ENCODE measurements at places on chromosomes 7 and 10.

DNA sequence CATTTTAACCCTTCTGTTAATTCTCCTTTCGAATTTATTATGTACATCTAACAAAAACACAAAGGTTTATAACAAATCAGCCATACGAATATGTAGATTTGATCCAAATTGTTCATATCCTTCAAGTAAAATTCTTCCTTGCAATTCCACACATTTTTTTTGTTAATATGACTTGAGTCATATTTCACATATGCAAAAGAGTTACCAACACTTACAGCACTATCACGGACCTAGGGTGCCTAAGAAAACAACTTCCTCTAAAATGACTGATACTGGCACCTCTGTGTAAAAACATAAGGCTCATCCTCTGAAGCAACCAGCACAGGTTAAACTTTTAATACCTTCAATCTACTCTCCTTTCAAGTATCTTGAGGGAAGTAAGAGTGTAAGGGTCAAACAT is 451.8 kb downstream of the SEMA3D start:
- DNase-seq: no peak

- no peak for DNase-seq
Measured at GRCh38 chr7:42164881-42165428, 72.1 kb downstream of the GLI3 start.

GRCh38 chr10:4515721-4516120 is 310.3 kb upstream of the AKR1E2 start:
- no peak for DNase-seq

DNA sequence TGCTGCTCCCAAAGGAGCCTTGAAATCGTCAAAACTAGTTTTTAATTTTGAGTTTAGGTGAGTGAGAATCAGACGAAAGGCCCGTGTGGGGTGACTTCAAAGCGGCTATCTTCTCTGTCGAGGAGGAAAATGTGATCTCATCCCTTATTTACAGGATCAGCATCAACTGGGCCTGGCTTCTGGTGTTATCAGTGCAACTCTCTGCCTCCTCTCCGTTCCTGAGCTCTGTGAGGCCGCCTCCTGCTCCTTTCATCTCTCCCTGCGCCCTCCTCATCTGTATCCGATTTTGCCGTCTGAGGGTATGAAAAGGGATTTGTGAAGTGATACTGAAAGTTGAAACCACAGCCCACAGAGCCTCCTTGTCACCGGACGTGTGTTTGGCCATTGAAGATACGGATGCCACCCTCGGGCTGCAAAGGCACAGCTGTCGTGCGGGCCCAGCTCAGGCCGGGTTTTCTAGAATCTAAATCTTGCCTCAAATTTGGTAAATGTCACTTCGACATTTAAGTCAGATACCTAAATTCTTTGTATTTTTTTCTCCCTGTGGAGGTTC is 408.7 kb upstream of the ADARB2 start:
- peak; percentile 33 for DNase-seq

- DNase-seq: no peak
Measured at GRCh38 chr10:85459906-85460305, 906.7 kb downstream of the GRID1 start.

DNA sequence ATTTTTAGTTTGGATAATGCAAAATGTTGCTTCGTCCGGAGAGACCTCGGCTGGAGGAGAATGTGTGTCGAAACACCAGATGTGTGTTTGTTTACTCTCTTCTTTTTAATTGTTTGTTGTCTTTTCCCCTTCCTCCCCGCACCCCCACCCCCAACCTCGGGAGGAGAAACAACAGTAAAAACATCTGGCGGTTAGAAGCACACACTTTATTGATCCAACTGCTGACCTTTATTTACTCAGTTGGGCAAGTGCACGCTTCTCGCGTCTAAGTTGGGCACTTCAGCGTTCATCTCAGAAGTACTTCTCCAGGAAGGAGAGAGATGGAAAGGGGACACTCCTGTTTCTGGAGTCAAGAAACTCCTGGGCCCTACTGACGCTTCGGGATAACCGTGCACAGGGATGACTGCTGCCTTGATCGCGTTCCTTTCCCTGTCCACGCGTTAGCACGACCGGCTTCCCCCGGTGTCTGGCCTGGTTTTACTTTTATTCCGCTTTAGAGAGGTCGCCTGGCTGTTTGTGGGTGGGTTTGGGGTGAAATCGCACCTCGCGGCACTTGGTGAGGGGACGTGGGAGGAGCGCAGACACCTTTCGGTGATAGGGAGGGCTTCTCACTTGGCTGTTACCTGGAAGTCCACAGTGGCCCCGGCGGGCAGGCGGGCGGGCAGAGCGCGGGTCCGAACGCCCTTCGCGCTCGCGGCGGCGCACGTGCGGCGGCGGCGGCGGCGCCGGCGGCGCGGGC is 168.3 kb upstream of the PPP1R3A start:
- DNase-seq: peak; percentile 63

DNA sequence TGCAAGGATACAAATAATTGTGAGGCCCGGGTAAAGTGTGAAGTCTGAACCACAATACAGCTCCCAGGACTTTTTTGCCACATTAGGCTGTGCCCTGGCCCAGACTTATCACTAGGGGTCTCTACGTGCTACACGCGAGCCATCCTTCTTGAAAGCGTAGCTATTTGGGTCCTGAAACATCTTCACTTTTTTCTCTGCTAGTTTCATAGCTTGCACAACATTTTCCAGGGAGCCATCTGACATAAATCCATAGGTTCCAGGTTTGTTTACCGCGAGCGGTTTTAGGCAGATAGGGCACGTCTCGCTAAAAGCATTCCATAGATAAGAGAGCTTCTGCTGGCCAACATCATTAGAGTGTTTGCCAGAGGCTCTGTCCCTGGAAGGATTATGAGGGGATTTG is 226.5 kb downstream of the RPS24 start:
- no peak for DNase-seq

- no peak for DNase-seq
Measured at GRCh38 chr10:6699336-6699735, 119.3 kb upstream of the PRKCQ start.

GRCh38 chr7:108093851-108094331 is 36.3 kb downstream of the LAMB4 start:
- DNase-seq: no peak

GRCh38 chr7:158282461-158283001 is 305.1 kb downstream of the PTPRN2 start:
- no peak for DNase-seq

GRCh38 chr10:111151595-111152307 is 74.9 kb downstream of the ADRA2A start:
- DNase-seq: no peak

- no peak for DNase-seq
Measured at GRCh38 chr10:93413252-93413689, 68.9 kb downstream of the MYOF start.

GRCh38 chr7:83677180-83677866 is 28.4 kb upstream of the SEMA3E start:
- DNase-seq: no peak

GRCh38 chr7:54664235-54665228 is 94.5 kb downstream of the SEC61G start:
- DNase-seq: peak; percentile 81

DNA sequence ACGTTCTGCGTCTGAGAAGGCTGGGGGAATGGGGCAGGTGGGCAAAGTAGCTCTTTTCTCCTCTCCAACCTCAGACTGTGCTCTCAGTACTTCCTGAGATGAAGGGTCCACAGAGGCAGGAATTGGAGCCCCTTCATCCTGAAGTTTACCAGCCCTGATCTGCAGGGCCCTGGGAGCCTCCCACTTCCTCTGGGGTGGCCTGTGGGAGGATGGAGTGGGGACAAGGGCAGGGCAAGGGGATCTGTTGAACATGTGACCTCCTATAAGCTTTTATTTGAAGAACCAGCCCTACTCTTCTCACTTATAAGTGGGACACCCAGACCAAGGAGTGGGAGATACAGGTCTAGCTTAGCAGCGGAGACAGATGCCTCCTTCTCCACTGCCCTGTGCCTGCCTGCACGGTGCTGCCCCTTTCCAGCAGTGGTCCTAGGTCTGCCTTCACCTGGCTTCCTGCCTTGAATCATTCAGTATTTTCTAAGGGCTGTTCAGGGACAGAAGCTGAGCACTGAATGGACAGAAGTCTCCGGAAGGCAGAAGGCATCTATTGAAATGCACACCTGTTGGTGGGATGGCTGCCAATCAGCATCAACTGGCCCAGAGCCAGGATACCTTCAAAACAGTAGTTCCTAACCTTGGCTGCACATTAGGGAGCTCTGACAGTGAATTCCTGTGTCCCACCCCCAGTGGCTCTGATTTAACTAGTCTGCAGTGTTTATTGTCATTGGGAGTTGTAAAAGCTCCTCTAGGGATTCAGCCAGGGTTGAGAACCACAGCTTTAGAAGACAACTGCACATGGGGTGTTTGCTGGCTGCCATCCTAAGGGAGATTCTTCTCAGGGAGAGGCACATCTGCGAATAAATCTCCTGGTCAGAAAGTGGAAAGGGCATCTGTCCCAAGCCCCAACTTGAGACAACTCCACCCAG is 2.7 kb upstream of the ARHGAP22 start:
- DNase-seq: peak; percentile 69

- no peak for DNase-seq
Measured at GRCh38 chr7:24881623-24882022, 98.4 kb downstream of the OSBPL3 start.

DNA sequence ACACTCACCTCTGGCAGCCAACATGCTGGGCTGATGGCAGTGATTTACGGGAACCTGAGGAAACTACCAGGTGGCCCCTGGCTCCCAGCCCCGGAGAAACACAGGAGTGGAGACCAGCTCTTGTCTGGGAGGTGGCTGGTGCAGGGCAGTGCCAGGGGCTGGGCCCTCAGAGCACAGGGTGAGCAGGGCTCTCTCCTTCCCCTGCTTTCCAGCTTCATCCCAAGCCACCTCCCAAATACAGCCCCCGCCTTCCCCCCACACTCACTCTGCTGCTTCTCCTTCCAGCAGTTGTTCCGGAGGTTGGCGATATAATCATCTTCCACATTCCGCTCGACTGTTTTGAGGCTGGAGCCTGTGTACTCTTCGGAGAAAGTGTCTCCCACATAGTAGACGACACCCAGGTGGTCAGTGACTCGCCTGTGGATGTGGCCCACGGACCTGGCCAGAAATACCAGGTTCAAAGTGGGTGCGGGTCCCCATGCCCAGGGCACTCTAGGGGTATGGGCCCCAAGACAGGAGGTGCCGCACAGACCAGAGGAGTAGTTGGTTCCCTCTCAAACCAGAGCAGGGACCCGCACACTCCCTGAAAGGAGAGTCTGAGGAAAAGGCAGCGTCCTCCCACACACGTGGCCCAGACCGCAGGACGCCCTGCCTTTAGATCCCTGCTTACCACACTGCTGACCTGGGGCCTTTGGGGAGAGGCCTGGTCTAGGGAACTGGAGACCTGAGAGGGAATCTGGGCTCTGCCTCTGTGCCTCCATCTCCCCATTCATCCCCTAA is 18.3 kb downstream of the DNAJB12 start:
- DNase-seq: no peak

- no peak for DNase-seq
Measured at GRCh38 chr10:72133517-72133916, 45.2 kb upstream of the SPOCK2 start.

DNA sequence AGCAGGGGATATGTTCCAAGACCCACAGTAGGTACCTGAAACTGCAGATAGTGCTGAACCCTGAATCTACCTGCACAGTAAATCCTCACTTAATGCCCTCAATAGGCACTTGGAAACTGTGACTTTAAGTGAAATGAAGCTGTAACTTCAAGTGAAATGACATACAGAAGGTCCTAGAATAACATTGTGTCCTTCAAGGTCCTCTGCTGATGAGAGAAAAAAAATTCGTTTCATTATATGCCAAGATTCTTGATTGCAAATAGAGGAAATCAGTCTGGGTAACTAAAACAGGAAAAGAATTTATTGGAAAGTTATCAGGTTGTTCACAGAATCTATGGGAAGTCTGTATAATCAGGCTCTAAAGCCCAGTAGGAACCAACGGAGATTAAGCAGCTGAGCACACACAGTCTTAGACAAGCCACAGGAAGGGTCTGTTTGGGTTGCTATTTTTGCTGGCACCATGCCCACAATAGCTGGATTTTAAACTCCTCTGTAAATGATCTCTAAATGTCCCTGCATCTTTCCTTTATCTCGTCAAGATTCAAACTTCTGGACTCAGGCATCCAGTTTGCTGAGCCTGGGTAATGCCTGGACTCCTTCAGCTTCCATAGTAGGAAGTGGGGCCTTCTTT is 57.5 kb downstream of the EXOC4 start:
- no peak for DNase-seq

GRCh38 chr10:38027986-38028385 is 17.5 kb downstream of the ZNF33A start:
- DNase-seq: no peak

- DNase-seq: no peak
Measured at GRCh38 chr10:34407324-34407805, 407.7 kb downstream of the PARD3 start.

- DNase-seq: no peak
Measured at GRCh38 chr10:74451127-74451829, 300.3 kb downstream of the ADK start.

GRCh38 chr7:149496642-149497391 is 792 bp downstream of the ZNF746 start:
- peak; percentile 60 for DNase-seq

DNA sequence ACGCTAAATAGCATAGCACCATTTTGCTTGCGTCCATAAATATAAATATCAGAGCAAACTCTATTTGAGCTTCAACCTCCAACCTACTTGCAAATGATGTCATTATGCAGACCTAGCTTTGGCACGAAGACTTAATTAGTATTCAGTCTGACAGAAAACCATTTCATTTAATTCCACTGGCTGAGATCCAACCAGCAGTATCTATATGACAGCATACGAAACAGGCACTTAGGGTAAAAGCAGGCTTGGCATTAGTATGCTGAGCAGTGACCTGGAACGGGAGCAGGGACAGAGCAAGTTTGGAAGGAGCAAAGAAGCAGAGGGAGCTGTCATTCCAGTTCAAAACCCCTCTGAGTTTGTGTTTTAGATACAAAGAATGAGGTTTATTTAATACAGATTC is 312.5 kb upstream of the CHRM2 start:
- DNase-seq: no peak

DNA sequence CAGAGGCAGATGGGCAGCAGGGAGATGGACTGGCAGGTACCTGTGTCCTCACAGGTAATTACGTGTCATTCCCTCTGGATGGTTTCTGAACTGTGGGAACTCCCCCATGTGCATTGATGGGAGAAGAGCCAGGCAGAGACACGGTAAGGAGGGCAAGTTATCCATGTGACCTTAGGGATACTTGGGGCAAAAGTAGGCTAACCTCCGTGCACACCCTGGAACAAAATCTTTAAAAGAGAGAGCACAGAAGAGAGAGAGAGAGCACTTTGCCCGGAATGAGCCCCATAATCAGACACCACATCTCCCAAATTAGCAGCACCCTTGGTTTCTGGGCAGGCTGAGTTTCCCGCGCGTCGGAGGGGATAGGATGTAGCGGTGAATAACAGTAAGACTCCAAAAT is 423.2 kb downstream of the PAXIP1 start:
- DNase-seq: no peak

DNA sequence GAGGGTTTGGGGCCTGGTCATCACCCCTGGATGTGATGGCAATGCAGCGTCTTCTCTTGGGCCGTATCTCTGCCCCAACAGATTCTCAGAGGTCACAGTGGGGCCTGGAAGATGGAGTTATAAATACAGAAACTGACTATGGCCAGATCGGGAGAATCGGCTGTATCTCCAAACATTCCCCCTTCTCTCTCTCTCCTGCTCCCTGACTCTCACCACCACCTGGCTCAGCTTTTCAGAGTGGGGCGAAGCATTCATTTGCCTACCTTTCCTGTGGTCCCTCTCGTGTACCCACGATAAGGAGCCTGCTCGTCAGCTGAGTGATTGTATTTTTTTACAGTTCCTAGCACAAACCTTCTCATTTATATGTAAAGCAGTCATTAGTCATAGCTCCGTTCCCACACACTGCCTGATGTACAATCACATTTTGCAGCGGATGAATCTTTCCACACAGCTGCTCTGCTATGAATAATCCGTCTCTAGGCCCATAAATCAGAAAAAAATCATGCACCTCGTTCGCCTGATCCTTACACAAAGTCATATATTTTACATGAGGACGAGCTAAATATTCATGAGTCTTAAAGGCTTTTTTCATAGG is 23.2 kb upstream of the BTRC start:
- DNase-seq: no peak
